ENCODE measurements at places on chromosomes 3 and 15. TPM values are rescaled to one million over a fixed set of nuclear protein-coding genes. Genes with fewer than 3 reads are reported as not detected.

CAPN3 gene
- total RNA-seq: 2.7 TPM

SLC24A5 gene
- not detected for total RNA-seq

REC114 gene
- not detected for total RNA-seq

SNX33 gene
- total RNA-seq: 47.0 TPM

CFAP100 gene
- total RNA-seq: not detected

COLQ gene
- total RNA-seq: 1.7 TPM

TARS3 gene
- 16.7 TPM for total RNA-seq

P2RY12 gene
- 1.5 TPM for total RNA-seq

GOLGA8R gene
- total RNA-seq: 2.8 TPM

LRRC49 gene
- total RNA-seq: 10.4 TPM

MRAS gene
- 59.2 TPM for total RNA-seq

CMSS1 gene
- total RNA-seq: 11.2 TPM

HMCES gene
- total RNA-seq: 34.5 TPM

GOLGA8T gene
- total RNA-seq: not detected

TRPC1 gene
- 19.5 TPM for total RNA-seq

APH1B gene
- 8.9 TPM for total RNA-seq

HRG gene
- not detected for total RNA-seq

CCNB2 gene
- total RNA-seq: not detected

TJP1 gene
- 69.4 TPM for total RNA-seq

ZNF385D gene
- 8.1 TPM for total RNA-seq

CNTN4 gene
- 10.6 TPM for total RNA-seq

GP9 gene
- total RNA-seq: 0.50 TPM

CD200R1 gene
- total RNA-seq: 1.7 TPM

CHRM5 gene
- not detected for total RNA-seq

A4GNT gene
- total RNA-seq: not detected

TM6SF1 gene
- 7.8 TPM for total RNA-seq

SGO1 gene
- total RNA-seq: not detected

CCR9 gene
- total RNA-seq: not detected

ARHGAP31 gene
- total RNA-seq: 25.9 TPM

FES gene
- total RNA-seq: 26.1 TPM

OSTN gene
- not detected for total RNA-seq
